ENCODE measurements at places on chromosomes 6 and 20.

GRCh38 chr6:76772951-76773350 is 690.3 kb downstream of the HTR1B start:
- DNase-seq, result no peak

DNA sequence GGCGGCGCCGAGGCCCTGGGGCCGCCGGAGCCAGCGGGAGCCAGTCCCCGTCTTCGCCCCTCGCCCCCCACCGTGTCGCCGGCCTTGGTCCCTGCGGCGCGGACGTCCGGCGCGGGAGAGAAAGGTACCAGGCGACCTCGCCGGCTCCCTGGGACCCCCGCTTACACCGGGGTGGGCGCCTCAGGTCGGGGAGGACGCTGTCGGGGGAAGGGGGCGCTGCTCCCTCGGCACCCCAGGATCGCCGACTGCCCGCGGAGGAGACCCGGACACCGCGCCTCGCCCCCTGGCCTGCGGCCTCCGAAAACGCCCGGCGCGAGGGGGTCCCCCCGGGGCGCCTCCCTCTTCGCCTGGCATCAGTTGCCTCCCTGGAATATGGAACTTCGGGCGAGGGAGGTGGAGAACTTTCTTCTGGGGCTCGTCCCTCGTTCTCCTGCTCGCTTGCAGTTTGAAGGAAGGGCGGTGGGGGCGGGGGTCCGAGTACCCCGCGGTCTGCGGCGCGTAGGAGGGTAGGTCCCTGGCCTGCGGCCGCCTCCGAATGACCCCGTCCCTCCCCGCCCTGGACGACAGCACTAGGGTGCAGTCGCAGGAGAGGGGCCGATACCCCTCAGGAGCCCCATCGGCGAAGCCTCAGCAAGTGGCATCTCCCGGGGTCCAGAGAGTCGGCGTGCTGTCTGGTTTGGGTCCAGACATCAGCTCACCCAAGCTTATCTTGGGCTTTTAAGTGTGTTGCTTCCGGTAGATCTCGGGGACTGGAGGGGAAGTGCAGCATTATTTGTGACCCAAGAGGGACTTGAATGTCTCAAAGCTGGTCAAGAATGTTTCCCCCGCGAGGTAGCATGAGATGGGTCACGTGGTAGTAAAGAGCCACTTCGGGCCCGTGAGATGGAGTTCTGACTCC is 549 bp downstream of the ANKRD6 start:
- no peak for DNase-seq

- no peak for DNase-seq
These were observed 238.0 kb downstream of the ANKRD60 start for GRCh38 chr20:57990396-57990987.

DNA sequence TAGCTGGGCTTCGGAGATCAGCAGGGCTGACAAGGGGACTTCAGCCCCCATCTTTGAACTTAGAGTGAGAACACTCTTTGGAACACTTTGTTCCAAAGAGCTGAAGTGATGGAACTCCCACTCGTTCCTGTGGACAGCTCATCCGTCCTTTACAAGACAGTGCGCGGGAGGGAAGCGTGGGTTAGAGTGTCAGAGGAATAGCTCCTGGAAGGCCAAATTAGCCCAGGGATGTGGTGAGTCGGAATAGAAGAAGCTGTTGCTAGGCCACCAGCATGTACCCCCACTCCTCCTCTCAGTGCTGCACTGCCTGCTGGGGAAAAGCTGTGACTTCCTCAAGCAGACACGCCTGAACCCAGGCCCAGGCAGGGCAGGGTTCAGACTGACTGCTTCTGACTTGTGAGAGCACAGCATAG is 1.7 kb downstream of the SDCBP2 start:
- DNase-seq, result peak; percentile 43

DNA sequence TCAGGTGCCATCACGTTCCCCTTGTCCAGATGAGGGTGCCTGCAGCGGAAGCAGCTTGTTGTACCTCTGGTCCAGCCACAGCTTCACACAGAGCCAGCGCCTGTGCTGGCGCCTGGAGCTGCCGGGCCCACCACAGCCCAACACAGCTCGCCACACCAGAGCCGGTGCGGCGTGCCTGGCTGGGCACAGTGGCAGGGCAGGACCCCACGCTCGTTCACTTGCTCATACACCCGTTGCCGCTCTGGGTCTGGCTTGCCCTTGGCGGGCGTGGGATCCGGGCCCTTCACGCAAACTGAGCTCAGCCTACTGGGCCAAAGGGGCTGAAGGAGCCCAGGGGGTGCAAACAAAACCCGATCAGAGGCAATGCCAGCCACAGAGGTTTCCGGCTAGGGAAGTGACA is 492.5 kb upstream of the MANEA start:
- DNase-seq, result no peak

- DNase-seq, result no peak
These were observed 25.5 kb downstream of the BANF2 start for GRCh38 chr20:17725094-17725835.

- no peak for DNase-seq
These were observed 16.0 kb upstream of the FBXO30 start for GRCh38 chr6:145830612-145831011.

GRCh38 chr6:118294906-118295305 is 253.2 kb upstream of the PLN start:
- no peak for DNase-seq

GRCh38 chr6:73702444-73702843 is 6.4 kb downstream of the CD109 start:
- DNase-seq, result no peak

DNA sequence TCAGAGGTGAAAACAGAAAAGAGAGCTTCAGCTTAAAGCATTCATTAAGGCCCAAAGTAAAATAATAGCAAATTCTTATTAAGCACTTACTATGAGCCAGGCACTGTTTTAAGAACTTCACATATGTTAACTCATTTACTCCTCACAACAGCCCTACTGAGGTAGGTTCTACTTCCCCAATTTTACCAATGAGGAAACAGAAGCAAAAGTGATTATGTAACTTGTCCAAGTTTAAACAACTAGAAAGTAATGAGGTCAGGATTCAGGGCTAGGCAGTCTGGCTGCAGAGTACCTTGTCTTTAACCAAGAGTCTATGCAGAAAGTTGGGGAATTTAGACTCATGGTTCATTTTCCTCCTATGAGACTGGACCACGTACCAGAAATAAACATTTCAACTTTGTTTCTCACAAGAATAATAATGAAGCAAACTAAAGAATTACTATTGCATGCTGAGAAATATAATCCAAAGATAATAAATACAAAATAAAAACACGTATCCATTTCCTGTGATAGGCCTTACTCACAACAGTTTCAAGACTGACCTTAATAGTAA is 3.8 kb downstream of the COL21A1 start:
- DNase-seq, result no peak

GRCh38 chr6:16061818-16062217 is 67.1 kb upstream of the MYLIP start:
- no peak for DNase-seq

DNA sequence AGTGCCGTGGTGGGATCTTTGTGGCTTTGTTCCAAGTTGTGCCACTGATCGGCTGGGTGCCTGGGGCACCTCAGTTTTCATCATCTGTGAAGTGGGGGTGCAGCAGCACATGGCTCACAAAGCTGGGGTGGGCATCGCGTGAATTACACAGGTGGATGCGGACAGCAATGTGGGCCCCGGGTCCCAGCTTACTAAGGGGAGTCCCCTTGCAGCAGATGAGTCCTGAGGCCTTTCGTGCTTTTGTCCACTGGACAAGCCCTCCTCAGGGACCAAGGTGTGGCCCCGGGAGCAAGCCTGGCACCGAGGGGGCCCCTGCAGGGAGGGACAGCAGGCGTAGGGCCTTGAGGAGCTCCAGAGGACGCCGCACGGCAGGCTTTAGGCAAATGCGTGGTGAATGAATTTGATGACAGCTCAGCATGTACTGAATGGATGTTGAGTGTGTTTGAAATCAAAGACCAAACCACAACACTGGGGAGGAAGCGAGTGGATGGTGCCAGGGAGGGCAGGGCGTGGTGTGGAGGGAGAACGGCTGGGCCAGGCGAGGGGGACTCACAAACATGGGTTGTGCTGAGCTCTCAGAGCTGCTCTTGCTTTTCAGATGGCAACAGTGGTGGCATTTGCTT is 53.2 kb downstream of the IRF4 start:
- DNase-seq, result no peak

GRCh38 chr6:126716826-126717509 is 377.1 kb downstream of the CENPW start:
- no peak for DNase-seq

- DNase-seq, result no peak
These were observed 158.3 kb downstream of the FRK start for GRCh38 chr6:115902436-115902835.

GRCh38 chr20:37833221-37833896 is 69.6 kb upstream of the VSTM2L start:
- no peak for DNase-seq

- DNase-seq, result no peak
These were observed 80.0 kb downstream of the CBFA2T2 start for GRCh38 chr20:33569802-33570391.

DNA sequence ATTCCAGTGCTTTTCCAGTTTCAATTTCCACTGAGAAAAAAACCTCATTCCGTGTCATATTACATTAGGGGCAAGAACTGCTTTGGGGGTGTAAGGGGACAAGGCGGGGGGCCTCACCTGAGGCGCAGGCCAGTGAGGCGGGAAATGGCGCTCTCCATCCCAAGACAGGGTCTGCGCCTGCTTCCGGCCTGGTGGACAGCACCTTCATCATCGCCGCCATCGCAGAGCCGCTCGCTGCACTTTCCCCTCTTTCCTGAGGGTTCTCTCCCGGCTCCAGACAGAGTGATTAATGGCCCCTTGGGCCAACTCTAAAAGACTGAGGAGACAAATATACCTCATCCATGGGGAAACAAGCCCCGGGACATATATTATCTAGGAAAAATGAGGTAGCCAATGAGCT is 270.0 kb upstream of the SOX4 start:
- DNase-seq, result no peak

DNA sequence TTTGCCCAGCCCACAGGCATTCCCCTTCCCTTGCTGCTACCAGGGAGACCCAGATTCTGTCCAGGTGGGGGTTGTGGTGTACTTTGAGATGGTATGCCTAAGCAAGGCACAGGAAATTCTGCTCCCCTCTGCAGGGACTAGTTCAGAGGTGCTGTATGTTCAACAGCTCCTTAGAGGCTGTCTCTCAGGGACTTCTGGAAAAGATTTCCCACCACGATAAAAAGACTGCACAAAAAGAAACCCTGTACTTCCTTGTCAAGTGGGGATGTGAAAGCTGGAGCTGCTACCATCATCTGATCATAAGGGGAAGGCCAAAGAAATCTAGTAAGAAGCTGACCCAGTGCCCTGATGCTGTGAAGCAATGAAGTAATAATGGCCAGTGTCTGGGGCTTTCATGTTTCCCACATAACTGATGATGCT is 51.5 kb upstream of the SMIM29 start:
- DNase-seq, result no peak

- no peak for DNase-seq
These were observed 34.4 kb upstream of the ZNF184 start for GRCh38 chr6:27507041-27507956.

- DNase-seq, result no peak
These were observed 66.3 kb upstream of the DST start for GRCh38 chr6:56708810-56709597.
